Urinary bladder (tissue), 4 donors: ENCODE measurements at places on chromosomes 3 and 15. TPM values are rescaled to one million over a fixed set of nuclear protein-coding genes. Genes with fewer than 3 reads are reported as not detected.

- DNase-seq, result no peak
These were observed 92.3 kb downstream of the RBMS3 start for GRCh38 chr3:29373131-29373680.

DNA sequence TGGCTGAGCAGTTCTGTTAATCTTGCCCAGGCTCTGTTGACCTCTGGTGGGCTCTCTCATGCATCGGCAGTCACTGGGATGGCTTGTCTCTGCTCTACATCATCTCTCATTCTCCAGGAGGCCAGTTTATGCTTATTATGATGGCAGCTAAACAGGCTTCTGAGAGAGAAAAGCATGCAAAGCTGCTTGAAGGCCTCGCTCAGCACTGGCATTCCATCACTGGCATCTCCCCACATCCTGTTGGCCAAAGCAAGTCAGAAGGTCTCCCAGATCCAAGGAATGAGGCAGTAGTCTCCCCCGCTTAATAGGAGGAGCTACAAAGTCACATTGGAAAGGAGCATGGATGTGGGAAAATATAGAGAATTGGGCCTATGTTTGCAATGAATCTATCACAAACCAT lies 212.6 kb downstream of the ZNF621 start:
- no peak for DNase-seq

- no peak for DNase-seq
These were observed 59.0 kb downstream of the FHIT start for GRCh38 chr3:61192222-61192621.

GRCh38 chr3:66098436-66098835 lies 59.7 kb upstream of the MAGI1 start:
- DNase-seq, result no peak

DNA sequence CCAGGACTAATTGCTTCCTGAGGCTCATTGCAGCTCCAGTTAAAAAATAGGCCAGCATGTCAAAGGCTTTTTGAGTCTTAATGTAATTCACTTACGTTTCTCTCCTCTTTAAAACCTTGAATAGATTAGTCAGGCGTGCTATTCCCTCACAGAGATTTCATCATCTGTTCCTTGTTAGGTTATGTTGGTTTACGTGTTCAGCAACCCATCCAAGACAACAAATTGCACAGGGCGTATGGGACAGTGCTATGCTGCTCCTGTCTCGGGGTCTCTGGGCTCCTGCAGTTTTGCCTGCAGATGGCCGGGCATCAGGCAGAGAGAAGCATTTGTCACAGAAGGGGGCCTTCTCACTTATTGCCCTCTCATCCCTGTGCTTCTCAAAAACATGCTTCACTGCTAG lies 117.1 kb downstream of the CHDH start:
- DNase-seq, result no peak

GRCh38 chr3:184022323-184022722 lies 4.6 kb upstream of the ABCC5 start:
- DNase-seq, result no peak

DNA sequence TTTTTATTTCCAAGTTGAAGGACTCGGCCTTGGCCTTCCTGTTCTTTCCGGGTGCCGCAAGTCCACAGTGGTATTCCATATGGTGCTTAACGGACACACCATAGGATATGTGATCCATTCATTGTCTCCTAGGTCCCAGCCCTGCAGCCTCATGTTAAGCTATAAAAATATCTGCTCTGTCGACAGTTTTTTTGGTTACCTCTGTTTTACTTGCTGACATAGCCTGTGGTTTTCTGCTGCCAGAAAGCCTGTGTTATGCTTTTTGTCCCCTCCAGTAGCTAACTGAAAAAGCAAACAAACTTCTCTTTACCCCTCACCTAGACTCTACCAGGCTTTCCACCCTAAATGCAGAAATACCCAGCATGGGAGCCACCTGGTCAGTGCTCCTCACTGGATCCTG lies 5.3 kb downstream of the INAFM2 start:
- DNase-seq, result no peak

DNA sequence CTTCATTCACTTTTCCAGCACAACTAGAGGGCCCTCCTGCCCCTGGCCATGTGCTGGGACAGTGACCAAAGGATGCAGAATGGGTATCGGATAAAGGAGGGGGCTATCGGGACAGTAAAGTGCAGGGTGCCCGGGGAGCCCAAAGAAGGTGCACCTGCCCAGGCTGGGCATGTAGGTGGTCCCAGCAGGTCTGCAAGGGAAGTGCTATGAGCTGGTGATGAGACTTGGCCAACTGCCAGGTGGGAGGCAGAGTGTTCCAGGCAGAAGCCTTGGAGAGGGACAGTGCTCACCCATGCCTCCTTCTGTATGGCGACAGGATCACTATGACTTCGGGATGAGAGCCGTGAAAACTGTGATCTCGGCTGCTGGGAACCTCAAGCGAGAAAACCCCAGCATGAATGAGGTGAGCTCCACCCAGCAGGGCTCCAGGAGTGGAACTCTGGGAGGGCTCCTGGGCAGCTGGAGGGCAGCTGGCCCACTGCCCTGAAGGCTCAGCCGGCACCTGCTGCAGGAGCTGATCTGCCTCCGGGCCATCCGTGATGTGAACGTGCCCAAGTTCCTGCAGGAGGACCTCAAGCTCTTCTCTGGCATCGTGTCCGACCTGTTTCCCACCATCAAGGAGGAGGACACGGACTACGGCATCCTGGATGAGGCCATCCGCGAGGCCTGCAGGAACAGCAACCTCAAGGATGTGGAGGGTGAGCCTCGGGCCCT lies 48.4 kb downstream of the DNAH1 start:
- DNase-seq, result no peak

DNA sequence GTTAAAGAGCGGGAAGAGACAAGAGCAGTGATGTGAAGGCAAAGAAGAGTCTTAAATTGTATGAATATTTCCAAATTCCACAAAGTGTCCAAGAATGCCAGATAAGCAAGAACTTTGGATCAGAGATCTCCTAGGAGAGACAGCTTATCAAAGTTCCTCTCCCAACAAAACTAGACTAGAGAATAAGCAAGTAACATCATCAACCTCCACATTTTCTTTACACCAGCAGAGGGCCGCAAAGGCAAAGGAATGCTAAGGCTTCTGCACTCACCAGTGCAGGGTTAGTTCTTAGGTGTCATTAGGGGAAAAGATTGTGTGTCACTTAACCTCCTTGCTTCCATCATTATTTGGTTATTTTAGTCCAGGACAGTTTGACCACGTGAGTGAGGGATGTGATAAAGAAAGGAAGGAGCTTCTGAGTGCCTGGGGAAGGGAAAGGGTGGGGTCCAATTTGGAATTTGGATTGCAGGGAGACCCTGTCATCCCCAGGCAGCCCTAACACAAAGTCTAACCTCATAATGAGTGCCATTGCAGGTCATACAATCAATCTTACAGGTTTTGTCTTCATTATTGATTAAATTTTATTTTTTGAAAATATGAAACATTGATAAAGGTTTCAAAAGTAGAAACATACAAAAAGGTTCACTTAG lies 7.5 kb upstream of the CMTM6 start:
- DNase-seq, result peak; percentile 48

GRCh38 chr3:129934234-129935123 lies 40.0 kb upstream of the TRH start:
- no peak for DNase-seq

DNA sequence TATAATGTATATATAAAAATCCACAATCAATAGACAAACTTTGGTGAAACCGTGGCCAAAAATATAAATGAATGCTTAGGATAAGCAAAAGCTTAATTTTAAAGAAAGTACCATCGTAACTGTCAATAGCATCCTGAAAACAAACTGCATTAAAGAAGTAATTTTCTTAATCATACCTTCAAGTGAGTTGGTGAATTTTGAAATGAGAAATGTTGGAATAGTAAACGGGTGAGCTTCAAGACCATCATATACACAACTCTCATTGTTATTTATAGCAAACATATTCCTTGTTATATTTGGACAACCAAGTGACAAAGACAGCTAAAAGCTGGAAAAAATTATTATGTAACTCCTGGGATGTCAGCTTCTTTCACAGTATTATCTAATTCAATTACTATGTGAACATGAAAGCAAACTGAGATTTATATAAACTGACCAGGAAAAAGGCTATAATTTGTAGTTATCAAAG lies 3.7 kb downstream of the DAZL start:
- DNase-seq, result no peak

DNA sequence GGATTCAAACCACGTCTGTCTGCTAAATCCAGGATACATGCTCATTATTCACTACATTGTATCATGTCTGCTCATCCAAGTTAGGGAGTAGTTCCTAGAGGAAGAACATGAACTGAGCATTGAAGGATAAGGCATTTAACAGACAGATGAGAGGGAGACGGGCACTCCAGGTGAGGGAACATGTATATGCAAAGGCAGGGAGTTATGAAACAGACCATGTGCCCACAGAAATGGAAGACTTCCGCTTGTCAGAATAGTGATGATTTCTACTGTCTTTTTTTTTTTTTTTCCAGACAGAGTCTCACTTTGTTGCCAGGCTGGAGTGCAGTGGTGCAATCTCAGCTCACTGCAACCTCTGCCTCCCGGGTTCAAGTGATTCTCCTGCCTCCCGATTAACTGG lies 5.0 kb upstream of the NDUFAF1 start:
- DNase-seq, result no peak

DNA sequence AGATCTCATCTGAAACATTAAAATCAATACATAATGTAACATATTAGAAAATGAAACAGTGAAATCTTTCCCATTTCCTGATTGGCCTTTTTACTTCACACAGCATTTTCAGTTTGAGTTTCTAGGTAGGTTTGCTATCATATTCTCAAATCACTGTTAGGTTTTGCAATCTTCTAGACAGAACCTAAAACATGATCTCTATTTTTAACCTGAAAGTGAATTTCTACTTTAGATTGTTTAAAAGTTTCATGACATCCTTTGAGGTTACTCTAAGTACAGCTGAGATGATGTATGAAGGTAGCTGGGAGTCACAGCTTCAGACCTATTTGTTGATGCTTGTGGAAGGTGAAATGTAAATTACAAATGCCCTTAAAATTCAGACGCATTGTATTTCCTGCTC lies 118.4 kb upstream of the GPR149 start:
- no peak for DNase-seq

DNA sequence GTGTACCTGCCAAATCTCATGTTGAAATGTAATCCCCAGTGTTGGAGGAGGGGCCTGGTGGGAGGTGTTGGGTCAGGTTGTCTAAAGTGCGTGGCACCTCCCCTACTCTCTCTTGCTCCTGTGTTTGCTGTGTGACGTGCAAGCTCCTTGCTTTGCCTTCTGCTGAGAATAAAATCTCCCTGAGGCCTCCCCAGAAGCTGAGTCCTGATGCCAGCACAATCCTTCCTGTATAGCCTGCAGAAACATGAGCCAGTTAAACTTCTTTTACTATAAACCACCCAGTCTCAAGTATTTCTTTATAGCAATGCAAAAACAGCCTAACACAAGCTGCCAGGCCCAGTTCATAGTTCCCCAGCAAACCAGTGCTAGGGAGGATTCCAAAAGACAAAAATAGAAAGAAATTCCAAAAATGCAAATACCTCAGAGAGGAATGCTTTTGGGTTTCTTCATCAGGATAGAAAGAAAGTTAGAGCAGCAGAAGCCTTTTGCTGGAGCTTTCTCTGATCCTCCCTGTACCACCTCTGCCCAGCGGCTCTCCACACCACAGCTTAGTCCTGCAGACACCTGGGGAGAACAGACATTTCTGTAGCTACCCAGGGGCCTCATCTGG lies 25.9 kb upstream of the CDV3 start:
- DNase-seq, result no peak

- no peak for DNase-seq
These were observed 10.0 kb downstream of the LSG1 start for GRCh38 chr3:194661946-194662345.

DNA sequence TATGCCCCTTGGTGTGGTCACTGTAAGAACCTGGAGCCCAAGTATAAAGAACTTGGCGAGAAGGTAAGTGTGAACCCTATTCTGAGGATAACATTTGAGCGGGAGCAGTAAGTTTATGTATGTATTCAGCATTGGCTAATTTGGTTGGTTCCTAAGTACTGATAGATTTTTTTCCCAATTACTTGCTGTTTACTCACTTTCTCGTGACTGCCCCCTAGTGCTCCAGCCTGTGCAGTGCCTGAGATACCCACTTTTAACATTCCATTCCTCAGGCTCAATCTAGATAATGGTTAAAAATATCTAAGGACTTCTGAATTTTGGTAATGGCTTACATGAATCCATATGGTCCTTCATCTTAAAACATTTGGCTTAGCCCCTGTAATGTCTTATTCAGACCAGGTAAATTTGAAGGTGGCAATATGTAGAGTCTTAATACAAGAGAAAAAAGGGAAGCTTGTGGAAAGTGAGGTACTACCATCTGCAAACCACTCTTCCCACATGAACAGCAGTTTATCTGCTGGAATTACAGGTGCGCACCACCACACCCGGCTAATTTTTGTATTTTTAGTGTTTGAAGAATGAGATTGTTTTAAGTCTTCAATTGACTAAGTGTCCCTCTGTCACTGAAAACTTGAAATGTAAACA lies 7.1 kb downstream of the ELL3 start:
- DNase-seq, result no peak

GRCh38 chr3:94117729-94118128 lies 54.9 kb downstream of the NSUN3 start:
- no peak for DNase-seq

DNA sequence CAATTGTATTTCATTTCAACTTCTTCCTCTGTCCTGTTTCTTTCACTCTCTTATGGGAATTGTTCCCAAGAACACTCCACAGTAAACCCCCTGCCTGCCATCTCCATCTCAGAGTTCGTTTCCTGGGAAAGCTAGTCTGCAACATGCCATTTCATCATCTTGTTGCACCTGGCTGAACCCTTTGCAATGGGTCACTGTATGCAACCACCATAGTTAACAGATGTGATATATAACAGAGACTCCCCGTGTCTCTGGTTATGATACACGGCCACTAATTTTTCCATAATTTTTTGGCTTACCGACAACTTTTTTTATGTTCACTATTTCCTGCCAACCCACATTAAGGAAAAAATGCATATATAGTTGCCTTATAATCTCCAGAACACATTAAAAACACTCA lies 95.5 kb downstream of the CHST2 start:
- DNase-seq, result no peak

- no peak for DNase-seq
These were observed 36.6 kb upstream of the ALDH1A3 start for GRCh38 chr15:100842756-100843730.

The CRABP1 gene
- 0.20 TPM for polyA plus RNA-seq

The NR2F2 gene
- 66.2 TPM for polyA plus RNA-seq

The XYLB gene
- polyA plus RNA-seq, result 2.2 TPM

The TERC gene
- not detected for polyA plus RNA-seq

The MKRN3 gene
- polyA plus RNA-seq, result 0.32 TPM

The SLMAP gene
- polyA plus RNA-seq, result 242 TPM

The RHCG gene
- polyA plus RNA-seq, result 0.13 TPM
